ENCODE measurements at places on chromosomes 6 and 20. TPM values are rescaled to one million over a fixed set of nuclear protein-coding genes. Genes with fewer than 3 reads are reported as not detected.

TSBP1 gene
- not detected for total RNA-seq

ITPA gene
- total RNA-seq: 37.5 TPM

IL17A gene
- not detected for total RNA-seq

CLDN20 gene
- total RNA-seq: not detected

SIRPG gene
- total RNA-seq: 2.5 TPM

RNASET2 gene
- total RNA-seq: 179 TPM

B3GALT4 gene
- total RNA-seq: 49.0 TPM

Measured in transverse colon (tissue), 4 donors.